ENCODE measurements at places on chromosomes 4 and X. TPM values are rescaled to one million over a fixed set of nuclear protein-coding genes. Genes with fewer than 3 reads are reported as not detected.

DNA sequence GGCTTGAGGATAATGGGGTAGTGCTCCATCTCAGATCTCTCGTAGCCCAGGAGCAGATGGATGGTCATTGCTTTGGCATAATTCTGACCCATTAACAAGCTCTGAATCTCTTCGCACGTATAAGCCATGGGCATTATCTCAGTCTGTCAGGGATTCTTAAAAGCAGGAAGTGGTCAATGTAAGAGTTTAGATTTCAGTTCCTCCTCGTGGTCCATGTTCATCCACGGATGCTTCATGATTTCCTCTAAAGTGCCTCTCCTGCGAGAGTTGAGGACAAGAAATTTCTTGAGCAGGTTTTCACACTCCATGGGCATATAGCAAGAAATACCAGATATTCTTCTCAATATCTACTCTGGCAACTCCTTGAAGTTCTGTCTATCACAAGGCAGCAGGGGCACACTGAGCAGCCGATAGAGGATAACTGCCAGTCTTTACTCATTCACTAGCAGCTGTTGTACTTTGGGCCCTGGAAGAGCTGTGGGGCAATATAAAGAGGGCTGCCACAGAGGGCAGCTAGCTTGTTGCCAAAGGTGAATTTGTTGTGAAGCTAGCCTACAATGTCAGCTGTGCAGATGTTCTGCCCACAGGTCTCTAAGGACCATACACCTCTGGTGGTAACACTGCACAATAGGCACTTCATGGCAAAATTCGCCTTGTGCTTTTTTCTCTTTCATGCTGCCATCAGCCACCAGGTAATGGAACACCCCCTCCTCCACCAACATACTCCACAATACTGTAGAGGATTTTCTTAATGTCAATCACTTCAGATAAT lies 52.0 kb upstream of the WDR17 start:
- no peak for DNase-seq

SHROOM4 gene
- 3.3 TPM for total RNA-seq

OCRL gene
- total RNA-seq: 15.7 TPM

GRCh38 chr4:56345458-56345857 lies 41.8 kb downstream of the AASDH start:
- DNase-seq: no peak

TIGD2 gene
- 7.0 TPM for total RNA-seq

MTTP gene
- total RNA-seq: 0.14 TPM

SYAP1 gene
- total RNA-seq: 19.9 TPM

AWAT2 gene
- not detected for total RNA-seq

GRCh38 chr4:12265554-12265953 lies 836.9 kb upstream of the HS3ST1 start:
- no peak for DNase-seq

DNA sequence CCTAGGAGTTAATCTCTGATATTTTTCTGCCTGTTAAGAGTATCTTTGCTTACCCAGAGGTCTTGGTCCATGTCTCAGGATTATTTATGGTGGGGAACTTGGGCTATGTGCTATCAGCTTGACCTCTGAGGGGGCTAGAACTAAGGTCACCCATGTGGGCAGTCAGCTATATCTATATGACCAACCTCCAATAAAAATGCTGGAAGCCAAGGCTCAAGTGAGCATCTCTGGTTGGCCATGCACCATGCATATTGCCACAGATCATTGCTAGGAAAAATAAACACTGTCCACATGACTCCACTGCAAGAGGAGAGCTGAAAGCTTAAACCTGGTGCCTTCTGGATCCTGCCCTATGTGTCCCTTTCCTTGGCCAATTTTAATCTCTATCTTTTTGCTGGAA lies 196.5 kb upstream of the SLC7A11 start:
- no peak for DNase-seq

MAGEA2 gene
- not detected for total RNA-seq

GRCh38 chr4:81142744-81143143 lies 72.3 kb downstream of the PRKG2 start:
- DNase-seq: no peak

CDS1 gene
- 1.4 TPM for total RNA-seq

DNA sequence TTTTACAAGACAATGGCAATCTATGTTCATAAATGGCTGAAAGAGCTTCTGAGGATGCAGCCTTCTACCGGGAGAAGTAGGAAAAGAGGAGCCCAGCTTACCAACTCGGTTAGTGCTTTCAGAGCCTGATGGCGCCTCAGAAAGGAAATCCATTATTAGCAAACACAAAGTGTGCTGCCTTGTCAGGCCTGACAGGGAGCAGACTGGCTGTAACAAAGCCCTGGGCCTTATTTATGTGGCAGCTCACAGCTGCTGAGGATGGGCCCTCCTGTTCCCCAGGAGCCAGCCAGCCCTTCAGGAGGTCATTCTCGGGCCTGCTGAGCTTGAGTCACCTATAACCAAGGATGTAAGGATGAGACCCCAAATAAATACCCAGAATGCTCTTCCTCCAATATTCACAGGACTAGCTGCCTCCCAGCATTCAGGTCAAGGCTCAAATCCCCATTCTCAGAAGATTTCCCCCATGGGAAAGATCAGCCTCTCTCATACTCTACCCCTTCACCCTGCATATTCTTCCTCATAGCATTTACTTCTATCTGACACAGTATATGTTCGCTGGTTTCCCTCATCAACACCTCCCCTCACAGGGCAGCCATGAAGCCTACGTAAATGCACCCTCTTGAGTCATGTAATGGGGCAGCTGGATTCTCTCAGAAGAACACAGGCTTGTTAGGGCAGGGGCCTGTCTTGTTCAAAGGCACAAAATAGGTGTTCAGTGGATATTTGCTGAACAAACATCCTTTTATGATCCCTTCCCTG lies 227.0 kb upstream of the RASGEF1B start:
- no peak for DNase-seq

NLGN4X gene
- total RNA-seq: 4.3 TPM

DNA sequence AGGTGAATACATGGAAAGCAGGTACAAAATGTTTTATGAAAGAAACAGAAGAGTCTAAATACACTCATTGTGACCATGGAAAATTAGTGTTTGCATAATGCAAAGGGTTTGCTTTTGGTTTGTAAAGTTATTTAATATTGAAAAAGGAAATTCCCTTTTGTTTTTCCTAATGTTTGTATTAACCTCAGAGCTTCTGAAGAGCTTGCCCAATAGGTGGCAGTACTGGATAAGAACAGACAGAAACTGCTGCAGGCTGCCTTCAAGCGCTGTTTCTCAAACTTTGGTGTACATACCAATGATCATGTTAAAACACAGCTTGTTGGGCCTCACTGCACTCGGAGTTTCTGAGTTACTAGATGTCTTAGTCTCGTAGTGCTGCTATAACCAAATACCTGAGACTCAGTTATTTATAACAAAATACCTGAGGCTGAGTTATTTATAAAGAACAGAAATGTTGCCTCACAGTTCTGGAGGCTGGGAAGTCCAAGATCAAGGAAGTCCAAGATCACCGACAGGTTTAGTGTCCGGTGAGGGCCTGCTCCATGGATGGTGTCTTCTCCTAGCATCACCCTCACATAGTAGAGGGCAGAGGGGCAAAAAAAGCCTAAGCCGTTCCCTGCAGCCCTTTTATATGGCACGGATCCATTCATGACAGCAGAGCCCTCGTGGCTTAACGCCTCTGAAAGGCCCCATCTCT lies 54.2 kb downstream of the SUPT20HL2 start:
- DNase-seq: no peak
